ENCODE measurements at places on chromosomes 12 and 14.

DNA sequence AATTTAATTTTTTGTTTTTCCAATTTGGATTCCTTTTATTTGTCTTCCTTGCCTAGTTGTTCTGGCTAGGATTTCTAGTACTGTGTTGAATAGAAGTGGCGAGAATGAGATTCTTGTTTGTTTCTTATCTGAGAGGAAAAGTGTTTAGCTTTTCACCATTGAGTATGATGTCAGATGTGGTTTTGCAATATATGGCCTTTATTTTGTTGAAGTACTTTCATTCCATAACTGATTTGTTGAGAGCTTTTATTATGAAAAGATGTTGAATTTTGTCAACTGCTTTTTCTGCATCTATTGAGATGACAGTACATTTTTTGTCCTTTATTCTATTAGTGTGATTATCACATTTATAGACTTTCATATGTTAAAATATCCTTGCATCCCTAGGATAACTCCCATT lies 462.0 kb downstream of the CCDC91 start:
- no peak for DNase-seq

GRCh38 chr14:70838076-70838475 lies 28.8 kb upstream of the MAP3K9 start:
- no peak for DNase-seq

DNA sequence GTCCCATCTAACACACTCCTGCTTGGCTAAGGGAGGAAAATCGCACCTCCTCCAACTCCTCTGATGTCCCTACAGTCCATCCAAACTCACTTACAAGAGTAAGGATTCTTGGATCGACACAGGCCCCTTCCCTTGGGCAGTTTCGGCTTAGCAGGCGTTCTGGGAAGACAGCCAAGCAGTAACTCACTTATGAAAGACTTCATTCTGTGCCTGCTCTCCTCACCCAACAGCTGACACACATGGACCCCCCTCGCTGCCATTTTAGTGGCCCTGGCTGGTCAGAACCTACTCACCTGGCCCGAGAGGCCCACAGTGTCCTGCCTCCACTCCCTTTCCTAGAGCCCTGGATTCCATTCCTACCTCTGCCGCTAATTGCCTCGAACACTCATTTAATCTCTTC lies 52.3 kb upstream of the BCL2L14 start:
- DNase-seq = no peak

GRCh38 chr14:54687750-54688119 lies 120.8 kb downstream of the SAMD4A start:
- DNase-seq = no peak

- no peak for DNase-seq
These were observed 12.4 kb downstream of the ATF7 start for GRCh38 chr12:53613821-53614220.

Measured in keratinocyte (primary cell).